ENCODE measurements at places on chromosomes 5 and 9.

DNA sequence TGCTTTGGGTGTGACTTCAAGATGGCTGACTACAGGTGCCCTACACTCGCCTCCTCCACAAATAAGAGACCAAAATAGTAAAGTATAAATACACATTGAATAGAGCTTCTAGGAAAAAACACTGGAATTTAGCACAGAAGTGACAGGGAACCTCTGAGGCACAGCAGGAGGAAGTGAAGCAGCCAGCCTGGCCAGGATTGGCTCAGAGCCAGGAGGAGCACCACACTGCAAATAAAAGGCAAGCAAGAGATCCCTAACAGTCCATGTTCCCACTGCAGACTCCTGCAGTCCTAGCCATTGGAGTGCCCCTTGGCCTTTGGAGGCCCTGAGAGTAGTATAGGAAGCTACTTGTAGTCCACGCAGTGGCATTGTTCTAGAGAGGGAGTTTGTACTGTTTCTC lies 186.7 kb upstream of the TLX3 start:
- no peak for DNase-seq

DNA sequence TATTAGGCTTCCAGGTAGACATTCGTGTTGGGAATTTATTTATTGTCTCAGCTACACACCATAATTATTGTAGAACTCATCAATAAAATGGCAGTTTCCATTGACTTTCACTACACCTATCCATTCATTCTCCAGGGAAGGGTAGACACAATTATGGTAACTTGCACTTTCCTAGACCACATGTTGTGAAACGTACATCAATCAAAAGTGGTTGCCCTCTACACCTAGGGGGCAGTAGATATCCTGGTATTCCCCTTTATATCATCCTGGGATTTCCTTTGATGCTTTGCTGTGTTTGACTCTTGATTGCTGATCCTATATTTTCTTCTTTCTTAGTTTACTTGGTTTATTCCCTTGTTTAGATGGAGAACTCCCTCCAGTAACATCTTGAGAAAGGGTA lies 47.9 kb downstream of the ADGRV1 start:
- DNase-seq, result peak; percentile 11

DNA sequence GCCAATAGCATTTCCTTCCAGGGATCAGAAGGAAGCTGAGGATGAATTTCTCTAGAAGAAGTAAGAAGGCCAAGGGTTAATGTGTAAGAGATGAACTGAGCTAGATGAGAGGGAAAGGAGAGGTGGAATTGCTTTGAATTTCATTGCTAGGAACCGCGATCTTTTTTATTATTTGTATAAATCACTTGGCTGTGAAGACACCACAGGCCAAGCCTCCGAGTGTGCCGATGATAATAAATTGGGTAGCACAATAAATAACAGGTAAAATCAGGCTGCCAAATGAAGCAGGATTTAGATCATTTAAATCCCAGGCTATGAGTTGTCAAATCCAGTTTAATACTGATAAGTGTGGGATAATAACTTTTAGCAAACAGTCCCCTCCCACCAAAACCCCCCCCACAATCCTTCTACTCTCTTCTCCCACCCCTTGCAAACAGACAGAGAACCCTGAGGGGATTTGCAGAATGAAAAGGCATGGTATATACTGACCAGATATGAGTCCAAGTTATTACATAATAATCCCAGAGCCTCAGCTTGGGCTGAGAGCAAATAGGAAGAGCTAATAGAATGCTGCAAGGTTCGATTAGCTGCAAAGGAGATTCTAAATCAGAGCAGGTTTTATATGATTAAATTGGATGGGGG lies 143.5 kb downstream of the PPP2R2B start:
- no peak for DNase-seq

DNA sequence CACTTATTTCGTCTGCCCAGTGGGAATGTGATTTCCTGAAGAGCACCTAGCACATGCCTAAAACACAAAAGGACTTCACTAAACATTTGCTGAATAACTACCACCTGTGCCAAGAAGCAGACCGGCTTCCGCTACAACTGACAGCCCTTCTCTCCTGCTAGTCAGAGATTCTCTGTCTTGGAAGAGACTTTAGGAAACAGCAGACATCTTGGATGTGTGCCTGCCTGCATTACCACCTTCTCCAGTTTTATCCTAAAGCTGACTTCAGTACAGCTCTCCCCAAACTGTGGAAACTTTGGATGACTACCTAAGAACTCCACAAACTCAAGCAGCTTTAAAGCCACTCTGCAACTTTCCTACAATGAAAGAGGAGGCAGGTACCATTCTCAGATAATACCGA lies 116.5 kb upstream of the MAN2A1 start:
- DNase-seq, result no peak

DNA sequence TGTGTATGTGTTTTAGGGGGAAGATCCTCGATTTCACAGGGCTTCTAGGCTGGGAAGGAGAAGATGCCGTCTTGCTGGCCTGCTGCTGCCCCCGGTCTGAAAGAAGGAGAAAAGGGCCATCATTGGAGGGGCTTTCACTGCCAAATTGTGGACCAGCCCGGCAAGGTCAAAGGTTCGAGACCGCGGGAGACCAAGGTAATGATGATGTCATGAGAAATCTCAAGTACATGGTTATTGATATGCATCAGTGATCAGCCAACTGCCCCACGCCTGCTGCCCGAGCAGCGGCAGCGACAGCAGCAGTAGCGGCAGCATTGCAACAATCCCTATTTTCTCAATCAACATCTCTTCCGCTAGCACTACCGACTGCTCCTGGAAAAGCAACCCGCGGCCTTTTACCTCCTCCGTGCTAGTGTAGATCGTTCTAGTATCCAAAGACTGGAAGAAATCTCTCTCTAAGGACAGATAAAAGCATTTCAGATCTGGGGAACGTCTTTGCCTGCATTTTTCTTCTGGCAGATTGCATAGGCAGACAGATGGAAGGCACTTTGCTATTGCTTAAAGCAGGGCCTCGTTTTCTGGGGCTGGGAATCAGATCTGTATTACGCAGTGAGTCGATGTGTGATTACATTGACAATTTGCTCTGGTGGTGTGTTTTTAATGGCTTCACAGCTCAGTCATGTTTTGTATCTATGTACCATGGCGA lies 215.3 kb downstream of the MEF2C start:
- DNase-seq, result no peak

GRCh38 chr5:154237946-154238345 lies 47.4 kb downstream of the GALNT10 start:
- DNase-seq, result no peak

DNA sequence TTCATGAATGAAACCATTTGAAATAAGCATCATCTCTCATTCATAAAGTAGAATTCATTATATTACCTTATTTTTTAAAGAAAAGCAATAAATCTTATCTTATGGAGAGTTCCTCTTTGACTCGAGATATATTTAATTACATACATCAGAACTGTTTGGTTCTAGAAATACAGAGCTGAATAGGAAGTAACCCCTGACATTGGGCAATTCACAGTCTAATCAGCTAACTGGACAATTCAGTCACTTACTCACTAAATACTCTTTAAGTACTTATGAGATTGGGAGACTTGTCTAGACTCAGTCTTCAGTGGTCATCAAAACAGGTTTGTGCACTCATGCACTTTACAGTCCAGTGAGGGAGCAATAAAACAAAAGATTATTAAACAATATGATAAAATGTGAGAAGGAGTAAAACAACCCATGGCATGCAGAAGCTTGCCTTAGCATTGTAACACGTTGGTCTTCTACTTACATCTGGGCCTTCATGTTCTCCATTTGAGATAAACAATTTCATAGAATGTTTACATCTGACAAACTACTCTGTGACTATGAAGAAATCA lies 11.5 kb upstream of the FBXO38 start:
- no peak for DNase-seq

DNA sequence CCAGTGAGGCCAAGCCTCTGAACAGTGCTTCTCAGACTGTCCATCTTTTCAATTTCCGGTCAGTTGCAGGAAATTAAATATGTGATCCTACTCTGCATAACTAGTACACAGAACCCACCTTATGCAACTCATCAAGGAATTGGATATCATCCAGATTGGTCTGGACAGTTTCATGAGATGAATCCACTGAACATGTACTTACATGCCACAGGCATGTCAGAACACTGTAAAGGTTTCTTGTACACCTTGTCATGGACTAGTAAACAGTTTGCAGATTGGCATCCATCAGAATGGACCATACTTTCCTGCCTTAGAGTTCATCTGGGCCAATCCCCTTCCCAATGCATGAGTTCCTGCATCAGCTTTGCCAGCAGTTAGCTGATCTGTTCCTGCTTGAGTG lies 30.4 kb downstream of the GARNL3 start:
- no peak for DNase-seq

GRCh38 chr5:154972476-154973080 lies 31.7 kb downstream of the MRPL22 start:
- peak; percentile 11 for DNase-seq

- DNase-seq, result no peak
Observed at GRCh38 chr9:35726931-35727330, 5.1 kb downstream of the TLN1 start.

DNA sequence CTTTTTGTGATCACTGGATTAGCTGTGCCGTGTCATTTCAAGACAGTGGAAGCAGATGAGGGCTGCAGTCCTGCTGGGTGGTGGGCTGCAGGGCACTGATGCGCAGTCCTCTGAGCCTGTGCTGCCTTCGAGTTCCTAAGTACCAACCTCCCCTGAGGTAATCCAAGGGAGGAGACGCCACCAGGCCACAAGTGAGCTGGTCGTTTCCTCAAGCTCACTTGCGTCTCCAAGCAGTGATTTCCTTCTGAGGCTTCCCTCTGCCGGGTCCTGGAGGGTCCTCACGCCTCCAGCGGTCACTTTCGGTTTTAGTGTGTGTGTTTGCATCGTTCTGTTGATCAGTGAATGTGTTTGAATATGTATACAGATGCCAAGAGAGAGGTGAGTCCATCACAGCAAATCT lies 115.7 kb downstream of the TRIO start:
- no peak for DNase-seq

DNA sequence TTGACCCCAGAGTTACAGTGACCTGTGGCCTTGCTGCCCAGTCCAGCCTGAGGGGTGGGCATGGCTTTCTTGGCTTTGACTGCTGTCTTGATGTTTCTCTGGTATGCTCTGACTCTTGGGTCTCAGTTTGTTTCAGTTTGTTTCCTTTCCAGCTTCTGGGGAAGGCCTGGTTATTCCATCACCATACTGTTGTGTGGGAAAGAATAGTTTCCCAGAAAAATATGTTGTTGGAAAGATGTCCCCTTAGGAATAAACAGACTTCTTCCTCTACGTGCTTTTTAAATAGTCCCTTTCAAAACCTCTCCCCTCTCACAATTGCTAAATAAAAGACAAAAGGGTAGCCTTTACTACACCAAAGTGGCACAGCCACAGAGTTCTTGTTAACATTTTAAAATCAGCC lies 49.5 kb downstream of the EGFLAM start:
- no peak for DNase-seq

DNA sequence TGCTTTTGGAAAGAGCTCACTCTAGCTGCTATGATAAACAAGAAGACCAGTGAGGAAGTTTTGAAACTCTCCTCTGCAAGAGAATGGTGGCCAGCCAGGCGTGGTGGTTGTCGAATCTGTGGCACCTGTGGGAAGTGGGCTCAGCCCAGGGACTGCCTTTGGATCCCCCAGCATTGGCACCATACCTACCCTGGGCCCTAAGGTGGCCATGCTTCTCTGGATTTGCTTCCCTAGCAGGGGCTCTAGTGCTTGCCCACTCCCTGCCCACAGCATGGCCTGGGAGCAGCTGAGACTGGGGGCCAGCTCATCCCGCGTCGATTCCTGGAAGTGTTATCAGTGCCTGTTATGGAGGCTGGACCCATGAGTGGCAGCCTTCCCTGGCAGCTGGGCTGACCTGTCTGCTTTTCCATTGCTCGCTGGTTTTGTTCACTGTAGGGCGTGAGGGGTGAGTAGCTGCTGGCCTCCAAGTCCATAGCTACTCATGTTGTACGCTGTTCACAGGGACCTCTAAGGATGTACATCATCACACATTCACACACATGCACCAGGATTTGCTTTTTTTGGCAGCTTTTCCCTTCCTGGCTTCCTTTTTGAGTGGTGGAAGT lies 2.3 kb downstream of the SLC22A4 start:
- DNase-seq, result no peak

GRCh38 chr5:15577831-15578230 lies 77.9 kb downstream of the FBXL7 start:
- no peak for DNase-seq

DNA sequence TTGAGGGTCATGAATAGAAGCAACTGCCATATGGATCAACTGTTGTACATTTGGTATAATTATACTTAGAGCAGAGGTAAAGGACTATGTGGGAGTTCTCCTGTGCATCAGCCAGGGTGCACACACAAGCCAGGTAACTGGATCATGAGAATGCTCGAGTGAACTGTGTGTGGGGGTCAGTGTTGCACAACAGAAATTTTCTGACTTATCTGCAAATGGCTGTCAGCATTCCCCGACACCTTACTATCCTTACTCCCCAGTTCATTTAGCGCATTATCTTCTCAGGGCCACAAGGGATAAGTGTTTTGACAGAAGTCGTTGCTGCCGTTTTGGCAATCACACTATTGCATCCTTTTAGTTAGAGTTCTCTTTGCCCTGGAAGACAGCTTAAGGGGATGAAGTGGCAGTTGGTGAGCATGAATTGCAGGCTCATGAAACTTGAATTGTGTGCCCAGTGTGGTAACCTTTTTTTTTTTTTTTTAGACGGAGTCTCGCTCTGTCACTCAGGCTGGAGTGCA lies 1.7 kb downstream of the CANX start:
- no peak for DNase-seq

DNA sequence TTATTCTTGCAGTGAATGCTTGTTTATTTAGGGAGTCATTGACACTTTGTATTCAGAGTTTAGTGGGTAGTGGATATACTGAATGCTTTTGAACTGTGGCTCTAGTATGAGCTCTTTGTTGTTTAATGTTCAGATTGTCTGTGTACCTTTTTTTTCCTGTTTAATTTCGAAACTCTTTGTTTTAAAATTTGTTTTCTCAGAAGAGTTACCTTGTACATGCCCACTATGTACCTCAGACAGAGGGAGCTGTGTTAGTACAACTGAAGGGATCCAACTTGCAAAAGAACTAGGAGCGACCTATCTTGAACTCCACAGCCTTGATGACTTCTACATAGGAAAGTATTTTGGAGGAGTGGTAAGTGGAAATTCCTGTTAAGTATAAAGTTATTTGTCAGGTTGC lies 17.0 kb downstream of the RHOBTB3 start:
- DNase-seq, result no peak

GRCh38 chr5:36982146-36982545 lies 105.6 kb downstream of the NIPBL start:
- no peak for DNase-seq
